Activated CD4-positive, alpha-beta memory T cell treated with anti-CD3 and anti-CD28 coated beads for 36 hours (primary cell): ENCODE measurements at places on chromosomes 13 and 19.

- no peak for DNase-seq
Measured at GRCh38 chr13:48797127-48797526, 143.4 kb downstream of the CYSLTR2 start.

DNA sequence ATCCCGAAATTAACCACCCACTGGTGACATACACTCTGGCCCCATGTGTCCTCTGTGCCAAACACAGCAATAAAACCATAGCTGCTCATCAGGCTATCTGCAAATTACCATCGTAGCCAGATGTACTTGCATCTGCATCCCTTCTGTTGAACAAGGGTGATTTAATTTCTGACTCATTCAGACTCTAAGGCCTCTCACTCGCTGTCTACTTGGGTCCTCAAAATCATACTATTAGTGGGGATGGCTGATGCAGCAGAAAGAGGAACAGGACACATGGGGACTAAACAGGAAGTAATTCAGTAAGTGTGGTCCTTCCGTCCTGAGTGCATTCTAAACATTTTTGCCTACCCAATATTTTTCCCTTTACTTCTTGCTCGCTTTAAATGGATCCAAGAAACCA, 2275.0 kb upstream of the PCDH20 start:
- no peak for DNase-seq

DNA sequence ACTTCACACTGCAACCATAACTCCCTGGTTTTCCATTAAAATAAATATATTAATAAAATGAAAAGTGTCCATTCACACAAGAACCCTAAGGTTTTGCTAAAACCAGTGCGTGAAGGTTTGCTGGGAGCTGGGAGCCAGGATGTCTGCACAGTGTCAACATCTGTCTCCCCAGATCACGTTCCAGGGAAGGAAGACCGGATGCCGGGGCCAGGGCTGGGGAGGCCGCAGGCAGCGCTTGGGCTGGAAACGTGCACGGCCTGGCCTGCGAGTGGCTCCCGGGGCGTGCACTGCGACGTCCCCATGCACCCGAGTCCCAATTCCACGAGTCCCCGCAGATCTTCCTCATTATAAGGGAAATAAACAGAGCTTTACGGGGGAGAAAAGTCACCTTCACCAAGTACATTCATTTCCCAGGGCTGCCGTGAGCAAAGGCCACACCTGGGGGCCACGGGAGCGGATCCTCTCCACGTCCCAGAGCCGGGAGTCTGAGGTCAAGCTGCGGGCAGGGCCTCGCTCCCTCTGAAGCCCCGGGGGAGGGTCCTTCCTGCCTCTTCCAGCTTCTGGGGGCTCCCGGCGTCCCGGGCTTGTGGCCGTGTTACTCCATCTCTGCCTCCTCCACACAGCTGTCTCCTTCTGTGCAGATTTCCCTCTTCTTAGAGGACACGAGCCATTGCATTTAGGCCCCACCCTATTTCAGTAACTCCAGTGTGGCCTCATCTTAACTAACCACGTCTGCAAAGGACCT, 12.8 kb downstream of the SHC2 start:
- DNase-seq = no peak

DNA sequence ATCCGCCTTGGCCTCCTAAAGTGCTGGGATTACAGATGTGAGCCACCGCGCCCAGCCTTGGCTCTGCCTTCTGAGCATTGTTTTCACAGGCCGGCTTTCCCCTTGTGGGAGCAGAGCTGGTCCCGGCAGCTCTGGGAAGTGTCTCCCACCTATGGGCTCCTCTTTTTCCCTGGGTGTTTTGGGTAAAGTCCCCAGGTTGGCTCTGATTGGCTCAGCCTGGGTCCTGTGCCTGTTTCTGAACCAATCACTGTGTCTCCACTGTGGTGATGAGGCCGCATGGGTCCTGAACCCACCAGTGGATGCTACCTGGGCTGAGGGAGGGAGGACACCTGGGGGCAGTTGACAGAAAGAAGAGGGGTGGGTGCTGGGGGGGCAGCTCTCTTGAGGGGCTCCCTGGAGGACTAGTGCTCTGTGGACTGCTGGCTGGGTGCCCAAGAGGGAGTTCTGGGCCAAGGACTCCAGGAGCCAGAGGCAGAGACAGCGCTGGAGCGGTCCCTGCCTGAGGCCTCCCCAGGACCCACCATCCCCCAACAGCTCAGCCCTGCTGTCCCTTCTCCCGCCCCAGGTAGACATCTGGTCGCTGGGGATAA, 19.6 kb upstream of the NCCRP1 start:
- DNase-seq = no peak

DNA sequence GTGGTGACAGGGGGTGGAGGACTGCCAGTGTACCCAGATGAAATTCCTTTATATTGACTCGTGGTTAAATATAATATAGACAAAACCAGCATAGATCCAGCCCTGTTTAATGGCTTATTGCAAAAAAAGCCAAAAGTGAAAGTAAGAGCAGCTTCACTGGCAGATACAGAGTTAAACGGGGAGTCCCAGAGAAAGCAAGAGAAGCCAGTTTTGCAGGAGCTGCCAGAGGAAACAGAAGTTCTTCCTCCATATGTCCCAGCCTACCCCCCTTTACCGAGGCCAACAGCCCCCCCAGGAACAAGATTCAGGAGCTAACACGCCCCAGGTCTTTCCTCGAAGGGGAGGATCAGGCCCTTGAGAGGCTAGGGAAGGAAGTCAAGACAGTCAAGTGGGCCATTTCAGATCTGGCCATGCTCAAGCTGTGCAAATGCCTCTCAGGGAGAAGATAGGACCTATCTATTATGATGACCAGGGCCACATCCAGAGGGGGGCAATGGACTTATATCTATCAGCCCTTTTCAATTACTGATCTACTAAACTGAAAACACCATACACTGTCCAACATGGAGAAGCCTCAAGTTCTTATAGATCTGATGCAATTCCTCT, 47.2 kb upstream of the ZNF737 start:
- DNase-seq = no peak

GRCh38 chr19:47486900-47487299, 2.9 kb upstream of the KPTN start:
- DNase-seq = no peak

GRCh38 chr13:29716493-29716892, 121.0 kb upstream of the SLC7A1 start:
- no peak for DNase-seq

GRCh38 chr13:31495336-31495735, 244.0 kb upstream of the RXFP2 start:
- no peak for DNase-seq

DNA sequence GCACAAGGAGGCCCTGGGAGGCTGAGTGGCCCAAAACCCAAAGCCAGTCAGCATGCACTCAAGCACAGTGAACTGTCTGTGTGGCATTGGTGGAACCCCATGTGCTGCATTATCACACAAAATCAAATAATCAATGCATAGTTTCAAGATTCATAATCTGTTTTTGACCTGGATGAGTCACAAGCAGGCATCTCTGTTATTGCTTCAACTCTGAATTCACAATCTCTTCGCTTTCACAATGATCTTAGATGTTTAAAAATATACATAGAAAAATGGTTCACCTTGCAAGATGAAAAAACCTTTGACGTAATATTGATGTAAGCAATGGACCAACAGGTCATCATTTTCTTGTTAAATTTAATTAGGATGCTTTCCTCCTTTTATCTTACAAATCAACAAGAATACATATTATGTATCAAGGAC, 455.4 kb downstream of the IRS2 start:
- DNase-seq = no peak

GRCh38 chr19:19550485-19550929, 12.4 kb downstream of the CILP2 start:
- no peak for DNase-seq
